ENCODE measurements at places on chromosomes 4 and X. TPM values are rescaled to one million over a fixed set of nuclear protein-coding genes. Genes with fewer than 3 reads are reported as not detected.

DNA sequence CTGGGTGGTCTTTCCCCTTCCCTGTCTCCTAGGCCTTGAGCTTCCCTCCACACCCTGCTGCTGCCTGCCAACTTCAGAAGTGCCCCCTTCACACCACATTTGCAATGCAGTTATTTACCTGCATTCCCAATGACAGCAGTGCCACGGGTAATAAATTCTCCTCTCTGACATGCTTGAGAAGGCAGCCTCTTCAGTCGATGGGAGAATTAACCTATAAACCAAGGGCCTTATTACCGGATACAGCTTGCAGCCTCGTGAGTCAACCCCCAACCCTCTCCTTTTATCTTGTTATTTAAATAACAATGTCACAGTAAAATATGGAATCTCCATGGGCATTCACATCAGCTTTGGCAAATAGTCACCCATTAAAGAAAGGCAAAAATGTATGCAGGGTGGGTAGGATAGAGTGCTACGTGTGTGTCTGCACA, 34.7 kb upstream of the LGI2 start:
- H3K4me1 ChIP-seq: peaks cover 5% of the 10 kb centered on the region
- H3K36me3 ChIP-seq: no peaks in the 10 kb centered on the region
- H3K27me3 ChIP-seq: no peaks in the 10 kb centered on the region

The RNF212 gene
- total RNA-seq: 9.8 TPM

DNA sequence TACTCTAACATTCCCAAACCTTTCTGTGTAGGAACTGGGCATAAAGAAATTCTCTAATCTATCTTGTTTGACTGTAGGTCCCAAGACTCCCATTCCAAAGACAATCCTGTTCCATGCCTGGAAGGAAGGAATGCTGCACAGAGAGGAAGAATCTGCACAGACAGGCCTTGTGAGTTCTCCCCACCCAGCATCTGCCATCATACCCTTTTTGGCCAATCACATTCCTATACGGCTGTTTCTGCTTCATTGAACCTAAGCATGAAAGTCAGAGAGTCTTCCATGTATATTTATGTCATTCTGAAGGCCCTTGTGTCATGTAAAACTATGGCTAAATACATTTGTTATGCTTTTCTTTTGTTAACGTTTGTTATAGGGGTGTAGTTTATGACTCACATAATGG, 667.7 kb upstream of the IGFBP7 start:
- H3K27ac ChIP-seq: no peak overlapping the region
- H3K4me3 ChIP-seq: no peak overlapping the region
- no peaks in the 10 kb centered on the region for H3K27me3 ChIP-seq
- DNase-seq: no peak

The MAB21L2 gene
- total RNA-seq: 20.4 TPM

- no peak overlapping the region for H3K4me3 ChIP-seq
- no peaks in the 10 kb centered on the region for H3K36me3 ChIP-seq
- no peaks in the 10 kb centered on the region for H3K4me1 ChIP-seq
- H3K27me3 ChIP-seq: no peaks in the 10 kb centered on the region
Observed at GRCh38 chr4:8613421-8614364, 21.1 kb downstream of the CPZ start.

DNA sequence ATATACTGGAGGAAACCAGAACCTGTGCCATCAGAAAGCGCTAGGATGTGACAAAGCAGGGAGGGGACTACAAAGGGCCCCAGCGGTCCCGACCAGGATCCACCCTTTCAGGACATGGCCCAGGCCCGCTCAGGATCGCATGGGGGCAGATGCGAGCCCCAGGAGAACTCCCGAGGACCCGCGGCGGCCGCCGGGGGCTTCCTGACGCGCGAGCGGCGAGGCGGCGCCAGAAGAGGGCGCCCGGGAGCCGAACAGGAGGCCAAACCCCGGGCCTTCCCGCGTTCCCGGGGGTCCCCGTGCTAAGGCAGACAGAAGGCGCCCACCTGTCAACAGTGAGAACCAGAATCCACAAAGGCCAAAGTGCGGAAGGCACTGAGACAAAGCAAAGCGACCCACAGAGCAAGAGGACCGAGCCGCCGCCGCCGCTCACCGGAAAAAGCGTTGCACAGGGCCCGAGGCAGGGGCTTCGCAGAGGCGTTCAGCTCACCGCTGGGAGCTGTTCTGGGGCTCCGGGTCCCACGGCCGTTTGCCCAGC, 7.3 kb upstream of the OPN1LW start:
- H3K27ac ChIP-seq: no peak overlapping the region
- H3K27me3 ChIP-seq: no peaks in the 10 kb centered on the region
- peak; percentile 57 for DNase-seq
- no peaks in the 10 kb centered on the region for H3K4me1 ChIP-seq

The CFAP99 gene
- total RNA-seq: 1.1 TPM

- H3K4me1 ChIP-seq: no peaks in the 10 kb centered on the region
- no peak for DNase-seq
- no peak overlapping the region for H3K4me3 ChIP-seq
Observed at GRCh38 chrX:38654302-38654701, 93.0 kb downstream of the TSPAN7 start.

The IL21 gene
- not detected for total RNA-seq

The CXCL3 gene
- total RNA-seq: 0.22 TPM

GRCh38 chrX:124232523-124233201, 99.8 kb upstream of the TEX13D start:
- no peak overlapping the region for H3K27ac ChIP-seq
- no peaks in the 10 kb centered on the region for H3K4me1 ChIP-seq
- H3K27me3 ChIP-seq: no peaks in the 10 kb centered on the region
- DNase-seq: no peak
- H3K36me3 ChIP-seq: no peaks in the 10 kb centered on the region
- H3K4me3 ChIP-seq: no peak overlapping the region

DNA sequence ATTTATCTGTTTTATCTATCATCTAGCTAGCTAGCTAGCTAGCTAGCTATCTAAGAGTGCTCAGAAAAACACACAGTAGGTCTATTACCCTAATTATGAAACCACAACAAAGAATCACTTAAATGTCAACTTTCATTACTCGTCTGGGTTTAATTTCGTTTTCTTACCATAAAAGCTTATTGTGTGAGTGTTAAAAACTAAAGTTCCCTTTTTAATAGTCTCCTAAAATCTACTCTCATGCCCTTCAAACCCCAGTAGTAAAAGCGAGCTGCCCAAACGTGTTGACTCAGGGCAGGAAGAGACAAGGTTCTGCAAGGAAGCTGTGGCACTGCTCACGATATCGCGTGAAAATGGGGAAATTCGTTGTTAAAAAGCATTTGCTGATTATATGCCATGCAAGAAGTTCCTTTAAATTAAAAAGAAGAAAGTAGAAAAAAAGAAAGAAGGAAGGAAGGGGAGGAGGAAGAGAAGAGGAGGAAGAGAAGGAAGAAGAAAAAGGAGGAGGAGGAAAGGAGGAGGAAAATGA, 595 bp downstream of the MBNL3 start:
- peak; percentile 17 for DNase-seq
- no peak overlapping the region for H3K4me3 ChIP-seq
- peak overlapping the region; percentile 82 for H3K27ac ChIP-seq

DNA sequence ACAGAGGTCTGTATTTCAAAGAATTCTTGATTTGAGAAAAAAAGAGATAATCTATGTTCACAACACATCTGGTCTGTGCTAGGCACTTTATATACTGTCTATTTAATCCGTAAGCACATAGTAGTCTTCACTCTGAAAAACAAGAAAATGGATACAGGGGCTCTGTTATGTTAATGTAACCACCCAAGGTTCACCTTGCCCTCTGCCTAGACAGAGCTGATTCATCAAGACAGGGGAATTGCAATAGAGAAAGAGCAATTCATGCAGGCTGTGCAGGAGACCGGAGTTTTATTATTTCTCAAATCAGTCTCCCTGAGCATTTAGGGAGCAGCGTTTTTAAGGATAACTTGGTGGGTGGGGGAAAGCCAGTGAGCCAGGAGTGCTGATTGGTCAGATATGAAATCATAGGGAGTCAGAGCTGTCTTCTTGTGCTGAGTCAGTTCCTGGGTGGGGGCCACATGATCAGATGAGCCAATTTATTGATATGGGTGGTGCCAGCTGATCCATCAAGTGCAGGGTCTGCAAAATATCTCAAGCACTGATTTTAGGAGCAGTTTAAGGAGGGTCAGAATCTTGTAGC, 92.9 kb upstream of the TNIP3 start:
- no peak overlapping the region for H3K27ac ChIP-seq
- no peaks in the 10 kb centered on the region for H3K36me3 ChIP-seq
- H3K4me3 ChIP-seq: no peak overlapping the region
- H3K4me1 ChIP-seq: no peaks in the 10 kb centered on the region

- H3K27me3 ChIP-seq: no peaks in the 10 kb centered on the region
- no peak overlapping the region for H3K4me3 ChIP-seq
- no peaks in the 10 kb centered on the region for H3K36me3 ChIP-seq
- no peak overlapping the region for H3K27ac ChIP-seq
- no peak for DNase-seq
- H3K4me1 ChIP-seq: no peaks in the 10 kb centered on the region
Observed at GRCh38 chr4:4379540-4380087, 7.3 kb upstream of the NSG1 start.

- no peak for DNase-seq
- no peak overlapping the region for H3K27ac ChIP-seq
- no peaks in the 10 kb centered on the region for H3K27me3 ChIP-seq
- H3K36me3 ChIP-seq: no peaks in the 10 kb centered on the region
- no peak overlapping the region for H3K4me3 ChIP-seq
- no peaks in the 10 kb centered on the region for H3K4me1 ChIP-seq
Observed at GRCh38 chrX:100263650-100264049, 146.4 kb downstream of the PCDH19 start.

GRCh38 chrX:150680974-150681373, 12.2 kb upstream of the MTMR1 start:
- no peak overlapping the region for H3K27ac ChIP-seq
- no peaks in the 10 kb centered on the region for H3K36me3 ChIP-seq
- H3K4me1 ChIP-seq: no peaks in the 10 kb centered on the region
- no peak overlapping the region for H3K4me3 ChIP-seq

DNA sequence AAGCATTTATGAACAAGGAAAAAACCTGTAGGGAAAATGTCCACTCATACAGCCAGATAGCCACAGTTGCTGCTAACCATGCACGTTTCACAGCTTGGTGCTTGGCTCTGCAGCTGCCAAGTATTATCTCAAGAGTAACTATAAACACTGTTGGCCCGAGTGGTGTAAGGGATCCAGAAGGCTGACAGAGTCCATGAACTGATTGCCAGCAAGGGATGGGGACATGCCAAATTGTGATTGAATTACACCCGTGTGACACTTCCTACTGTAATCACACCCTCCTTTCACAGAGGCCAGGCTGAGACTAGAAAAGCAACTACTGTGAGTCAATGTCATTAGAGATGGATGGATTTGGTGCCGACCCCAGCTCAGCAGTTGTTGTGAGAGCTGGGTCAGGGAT, 223.9 kb upstream of the ANKRD50 start:
- no peaks in the 10 kb centered on the region for H3K27me3 ChIP-seq
- peaks cover 54% of the 10 kb centered on the region for H3K4me1 ChIP-seq
- no peak overlapping the region for H3K4me3 ChIP-seq
- peak; percentile 73 for DNase-seq

DNA sequence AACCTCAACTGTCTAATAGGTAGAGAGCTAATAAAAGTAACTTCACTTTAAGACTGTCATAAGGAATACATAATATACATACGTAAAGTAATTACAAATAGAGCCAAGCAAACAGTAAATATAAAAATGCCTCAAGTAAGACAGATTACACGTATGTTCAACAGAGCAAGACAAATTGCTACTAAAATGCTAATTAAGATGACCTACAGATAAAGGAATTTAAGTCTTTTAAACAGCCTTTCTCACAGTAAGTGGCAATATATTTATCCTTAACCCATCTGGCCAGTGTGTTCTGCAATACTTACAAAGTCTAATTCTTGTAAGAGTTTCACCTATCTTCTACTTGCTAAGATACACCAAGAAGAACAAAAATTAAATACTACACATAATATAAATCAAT, 12.7 kb downstream of the G3BP2 start:
- H3K27me3 ChIP-seq: no peaks in the 10 kb centered on the region
- no peak overlapping the region for H3K4me3 ChIP-seq
- no peak for DNase-seq
- H3K27ac ChIP-seq: no peak overlapping the region

The GAGE12J gene
- total RNA-seq: not detected

DNA sequence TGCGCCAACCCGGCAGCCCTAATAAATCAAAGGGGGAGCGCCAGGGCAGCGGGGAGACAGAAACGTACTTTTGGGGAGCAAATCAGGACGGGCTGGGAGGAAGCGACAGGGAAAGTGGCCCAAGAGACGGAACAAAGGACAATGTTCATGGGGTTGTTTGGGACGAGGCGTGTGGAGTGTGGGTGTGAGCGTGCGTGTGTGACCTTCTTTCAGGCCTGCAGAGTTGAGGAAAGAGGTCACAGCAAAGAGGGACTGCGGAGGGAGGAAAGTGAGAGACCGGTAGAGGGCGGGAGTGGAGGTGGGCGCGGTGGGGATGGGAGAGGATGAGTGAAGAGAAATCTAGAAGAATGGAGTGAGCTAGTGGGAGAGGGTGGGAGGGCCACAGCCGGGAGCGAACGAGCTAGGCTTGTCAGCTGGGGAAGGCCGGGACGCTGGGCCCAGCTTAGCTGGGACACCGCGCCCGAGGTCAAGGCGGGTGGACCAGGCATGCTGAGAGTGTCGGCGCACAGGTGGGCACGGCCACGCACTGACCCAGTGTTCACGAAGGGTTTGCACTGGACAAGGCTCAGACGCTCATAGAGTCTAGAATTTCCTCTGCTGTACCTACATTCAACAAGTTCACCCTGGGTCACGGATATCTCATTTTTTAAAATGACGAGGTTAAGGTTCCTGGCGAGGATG, 14.7 kb upstream of the PITX2 start:
- no peak for DNase-seq
- H3K27me3 ChIP-seq: peaks cover 77% of the 10 kb centered on the region
- H3K27ac ChIP-seq: no peak overlapping the region
- no peak overlapping the region for H3K4me3 ChIP-seq

- H3K4me1 ChIP-seq: no peaks in the 10 kb centered on the region
- no peak overlapping the region for H3K4me3 ChIP-seq
- H3K27ac ChIP-seq: no peak overlapping the region
Observed at GRCh38 chr4:154049457-154050181, 260.7 kb upstream of the SFRP2 start.

The ZNF630 gene
- 6.4 TPM for total RNA-seq

- H3K36me3 ChIP-seq: no peaks in the 10 kb centered on the region
- no peaks in the 10 kb centered on the region for H3K27me3 ChIP-seq
- no peak overlapping the region for H3K4me3 ChIP-seq
- H3K4me1 ChIP-seq: no peaks in the 10 kb centered on the region
Observed at GRCh38 chrX:20427173-20427770, 160.6 kb upstream of the RPS6KA3 start.

- no peak for DNase-seq
- peaks cover 4% of the 10 kb centered on the region for H3K36me3 ChIP-seq
- H3K4me1 ChIP-seq: no peaks in the 10 kb centered on the region
- H3K4me3 ChIP-seq: no peak overlapping the region
Observed at GRCh38 chr4:140662082-140662869, 93.5 kb upstream of the UCP1 start.

DNA sequence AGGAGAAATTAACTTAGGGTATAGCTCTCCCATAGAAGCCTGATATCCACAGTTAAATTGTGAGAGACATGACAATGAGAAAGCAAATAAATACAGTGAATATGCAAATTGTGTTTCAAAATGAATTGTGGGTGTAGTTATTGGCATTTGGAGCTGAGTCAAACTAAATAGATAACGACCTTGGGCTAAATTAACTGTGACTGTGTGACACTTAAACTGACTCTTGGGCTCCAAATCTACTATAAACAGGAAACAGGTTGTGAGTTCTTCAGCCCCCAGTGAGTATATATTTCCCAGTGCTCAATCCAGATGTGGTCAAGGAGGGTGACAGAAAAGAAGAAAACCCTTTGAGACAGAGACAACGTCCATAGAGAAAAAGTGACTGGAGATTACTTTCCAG, 11.3 kb upstream of the MAGEA10 start:
- DNase-seq: no peak
- no peak overlapping the region for H3K4me3 ChIP-seq
- H3K4me1 ChIP-seq: no peaks in the 10 kb centered on the region
- H3K36me3 ChIP-seq: no peaks in the 10 kb centered on the region
- H3K27me3 ChIP-seq: no peaks in the 10 kb centered on the region
